HT1080 (cell line): ENCODE measurements at places on chromosomes 16 and 17. TPM values are rescaled to one million over a fixed set of nuclear protein-coding genes. Genes with fewer than 3 reads are reported as not detected.
A peak's percentile ranks its signal among the peaks of the same experiment; 100 is the strongest.

DNA sequence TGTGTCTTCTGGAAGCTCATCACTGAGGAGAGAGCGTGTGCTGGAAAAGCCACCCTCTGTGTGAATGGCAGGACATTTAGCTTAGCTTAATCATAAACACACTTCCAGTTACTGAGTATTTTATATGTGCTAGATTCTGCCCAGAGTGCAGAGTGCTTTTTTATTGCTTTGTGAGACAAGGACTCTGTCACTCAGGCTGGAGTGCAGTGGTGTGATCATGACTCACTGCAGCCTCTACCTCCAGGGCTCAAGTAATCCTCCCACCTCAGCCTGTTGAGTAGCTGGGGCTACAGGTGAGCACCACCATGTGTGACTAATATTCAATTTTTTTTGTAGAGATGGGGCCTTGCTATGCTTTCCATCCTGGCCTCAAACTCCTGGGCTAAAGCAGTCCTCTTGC, 61.4 kb upstream of the IRX3 start:
- DNase-seq: peak; percentile 6

- DNase-seq: no peak
Observed at GRCh38 chr16:61105544-61105943, 930.7 kb downstream of the CDH8 start.

- no peak for DNase-seq
Observed at GRCh38 chr17:77449908-77450741, 309.4 kb downstream of the SEC14L1 start.

DNA sequence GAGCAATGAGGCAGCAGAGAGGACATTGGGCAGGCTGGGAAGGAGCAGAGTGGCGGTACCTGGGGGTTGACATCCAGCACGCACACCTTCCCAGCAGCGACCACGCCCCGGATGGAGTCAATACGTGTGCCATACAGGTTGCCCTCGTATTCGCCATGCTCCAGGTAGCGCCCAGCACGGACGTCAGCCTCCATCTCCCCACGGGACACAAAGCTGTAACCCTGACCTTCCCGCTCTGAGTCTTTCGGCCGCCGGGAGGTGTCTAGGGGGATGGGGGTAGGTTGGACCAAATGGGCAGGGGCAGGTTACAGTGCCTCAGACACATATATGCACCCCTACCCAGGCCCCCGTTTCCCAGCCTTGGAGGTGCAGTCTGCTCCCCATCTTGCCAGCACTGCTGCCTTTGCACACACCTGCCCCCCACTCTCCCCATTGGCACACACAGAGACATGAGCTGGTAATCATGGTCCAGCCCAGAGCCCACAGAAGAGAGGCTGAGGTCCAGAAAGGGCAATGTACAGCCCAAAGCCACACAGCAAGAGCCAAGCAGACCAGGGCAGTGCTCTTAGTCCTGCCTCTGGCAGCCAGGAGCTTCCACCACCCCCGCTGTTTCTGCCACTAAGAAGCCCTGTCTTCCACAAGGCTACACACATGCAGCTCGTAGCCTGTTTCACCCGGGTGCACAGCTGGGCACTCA, 27.5 kb downstream of the MPP2 start:
- DNase-seq: no peak

DNA sequence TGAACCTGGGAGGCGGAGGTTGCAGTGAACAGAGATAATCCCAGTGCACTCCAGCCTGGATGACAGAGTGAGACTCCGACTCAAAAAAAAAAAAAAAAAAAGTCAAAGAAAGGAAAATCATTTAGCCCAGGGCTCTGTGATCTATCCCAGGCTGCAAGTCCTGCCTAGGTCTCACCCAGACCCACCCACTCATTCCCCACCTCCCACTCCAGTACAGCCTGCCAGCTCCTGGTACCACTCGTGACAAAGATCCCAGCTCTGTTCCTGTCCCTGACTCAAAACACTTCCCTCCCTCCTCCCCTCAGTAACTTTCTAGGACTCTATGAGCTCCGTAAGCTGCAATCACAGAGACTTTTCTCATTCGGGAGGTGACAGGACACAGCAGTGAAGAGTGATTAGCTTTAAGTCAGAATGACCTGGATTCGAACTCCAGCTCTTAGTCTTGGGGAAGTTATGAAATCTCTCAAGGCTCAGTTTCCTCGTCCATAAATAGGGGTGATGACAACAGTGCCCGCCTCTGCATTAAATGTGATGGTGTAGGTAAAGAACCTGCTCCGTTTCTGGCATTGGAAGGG, 28.0 kb upstream of the MRPS23 start:
- no peak for DNase-seq

DNA sequence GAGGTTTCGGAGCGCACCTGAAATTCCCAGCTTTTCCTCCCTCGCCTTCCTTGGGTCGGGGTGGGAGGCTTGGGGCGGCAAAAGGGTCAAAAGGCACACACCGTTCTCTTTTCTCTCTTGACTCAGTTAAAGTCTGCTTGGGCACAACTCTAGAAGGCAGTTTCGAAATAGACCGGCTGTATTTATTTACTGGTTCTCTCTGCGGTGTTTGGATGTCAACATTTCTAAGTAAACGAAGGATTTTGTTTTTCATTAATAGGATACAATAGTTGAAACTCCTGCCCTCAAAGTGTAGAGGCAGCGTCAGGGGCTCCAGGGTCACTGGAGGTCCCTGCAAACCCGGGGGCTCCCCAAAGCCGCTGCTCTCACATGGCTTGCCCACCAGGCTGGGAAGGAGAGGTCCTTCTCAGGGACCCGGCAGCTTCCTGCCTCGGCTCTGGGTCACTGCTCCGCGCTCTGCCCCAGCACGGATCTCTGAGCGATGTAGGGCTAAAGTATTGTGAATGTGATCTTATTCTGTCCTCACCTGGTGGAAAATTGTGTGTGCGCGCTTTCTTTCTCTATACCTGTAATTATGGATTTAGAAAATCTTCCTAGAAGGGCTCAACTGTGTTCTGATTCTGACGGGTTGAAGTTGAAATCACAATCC, 952 bp downstream of the BMERB1 start:
- no peak for DNase-seq

DNA sequence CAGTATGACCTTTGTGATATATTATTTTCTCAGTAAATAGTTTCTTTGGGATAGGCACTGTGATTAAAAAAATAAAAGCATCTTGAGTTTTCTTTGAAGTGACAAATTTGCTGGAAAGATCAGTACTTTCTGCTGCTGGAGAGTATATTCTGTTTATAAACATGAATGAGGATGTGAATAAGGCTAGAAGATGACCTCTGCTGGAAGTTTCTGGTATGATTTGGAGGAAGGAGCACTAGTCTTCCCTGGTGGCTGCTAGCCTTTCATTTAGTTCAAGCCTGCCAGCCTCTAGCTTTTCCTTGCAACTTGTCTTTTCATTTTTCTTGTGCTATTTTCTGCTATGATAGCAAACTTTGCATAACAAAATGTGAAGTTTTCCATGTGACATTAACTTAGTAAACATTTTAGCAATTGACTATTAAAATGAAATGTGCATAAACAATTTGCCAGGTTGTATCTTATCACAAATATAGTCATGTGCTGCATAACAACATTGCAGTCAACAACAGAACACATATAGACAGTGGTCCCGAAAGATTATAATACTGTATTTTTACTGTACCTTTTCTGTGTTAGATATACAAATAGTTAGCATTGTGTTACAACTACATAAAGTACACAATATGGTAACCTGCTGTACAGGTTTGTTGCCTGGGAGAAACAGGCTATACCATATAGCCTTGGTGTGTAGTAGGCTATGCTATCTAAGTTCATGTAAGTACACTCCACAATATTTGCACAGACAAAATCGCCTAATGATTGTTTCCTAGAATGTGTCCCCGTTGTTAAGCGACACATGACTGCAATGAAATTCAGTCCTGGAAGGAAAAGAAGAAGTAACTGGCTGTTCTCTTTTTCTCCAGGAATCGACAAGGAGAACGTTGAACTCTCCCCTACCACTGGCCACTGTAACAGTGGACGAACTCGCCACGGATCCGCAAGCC, 18.1 kb upstream of the RAB11FIP4 start:
- peak; percentile 61 for DNase-seq

GRCh38 chr17:38557836-38558727, 47.7 kb downstream of the SRCIN1 start:
- DNase-seq: peak; percentile 94

DNA sequence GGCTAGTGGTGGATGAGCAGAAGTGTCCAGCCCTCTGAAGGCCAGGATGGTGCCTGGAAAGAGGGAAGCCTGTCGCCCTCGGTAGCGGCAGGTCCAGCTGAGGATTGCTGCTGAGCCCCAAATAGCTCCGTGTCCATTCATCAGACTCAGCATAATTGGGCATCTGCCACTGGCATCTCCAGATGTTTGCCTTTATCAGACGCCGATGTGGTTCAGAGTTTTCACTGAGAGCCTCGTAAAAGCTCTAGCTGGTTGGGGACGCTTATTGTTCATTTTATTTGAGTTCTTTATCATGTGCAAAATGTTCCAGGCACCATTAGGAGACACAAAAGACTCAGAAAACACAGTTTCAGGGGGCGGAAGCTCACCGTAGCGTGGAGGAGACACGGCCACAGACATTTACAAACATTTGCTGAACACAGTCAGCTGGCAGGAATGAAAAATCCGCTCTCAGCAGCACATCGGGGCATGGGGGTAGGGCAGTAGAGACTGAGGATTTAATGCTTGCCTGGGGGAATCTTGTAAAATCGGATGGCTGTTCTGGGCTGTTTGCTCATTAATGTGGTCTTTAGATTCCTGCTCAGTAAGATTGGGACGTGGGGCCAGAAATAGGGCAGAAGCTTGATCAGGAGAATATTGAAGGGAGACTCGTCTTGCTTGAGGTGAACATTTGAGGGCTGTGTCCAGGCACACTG, 41.7 kb downstream of the SMPD3 start:
- DNase-seq: no peak

DNA sequence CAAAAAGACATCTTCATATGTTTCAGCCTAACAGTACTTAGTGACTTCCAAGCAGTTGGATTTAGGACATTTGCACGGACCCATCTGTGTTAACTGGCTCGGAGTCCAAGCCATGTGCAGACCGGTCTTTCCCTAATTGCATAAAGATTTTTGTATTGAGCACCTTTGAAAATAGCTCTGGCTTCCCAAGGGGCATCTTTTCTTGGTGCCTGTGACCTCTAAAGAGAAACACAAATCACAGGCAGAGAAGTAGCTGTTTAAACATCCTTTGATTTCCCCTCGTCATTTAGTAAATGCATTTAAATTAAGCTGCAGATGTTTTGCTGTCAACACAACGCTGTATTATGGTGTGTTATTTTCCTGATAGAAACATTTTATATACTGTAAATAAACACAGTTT, 288.2 kb upstream of the SALL1 start:
- DNase-seq: no peak

GRCh38 chr16:525520-526180, 1.9 kb upstream of the CAPN15 start:
- peak; percentile 94 for DNase-seq

DNA sequence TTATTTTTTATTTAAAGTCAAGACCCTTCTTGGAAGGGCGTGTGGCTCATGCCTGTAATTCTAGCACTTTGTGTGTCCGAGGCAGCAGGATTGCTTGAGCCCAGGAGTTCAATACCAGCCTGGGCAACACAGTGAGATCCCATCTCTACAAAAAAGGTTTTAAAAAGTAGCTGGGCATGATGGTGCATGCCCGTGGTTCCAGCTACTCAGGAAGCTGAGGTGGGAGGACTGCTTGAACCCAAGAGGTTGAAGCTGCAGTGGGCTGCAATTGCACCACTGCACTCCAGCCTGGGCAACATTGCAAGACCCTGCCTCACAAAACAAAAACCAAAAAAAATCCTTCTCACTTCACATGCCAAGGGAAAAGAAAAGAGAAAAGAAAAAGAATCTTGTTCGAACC, 29.6 kb downstream of the MINK1 start:
- DNase-seq: no peak

- DNase-seq: no peak
Observed at GRCh38 chr16:84049403-84050060, 6.9 kb upstream of the SLC38A8 start.

DNA sequence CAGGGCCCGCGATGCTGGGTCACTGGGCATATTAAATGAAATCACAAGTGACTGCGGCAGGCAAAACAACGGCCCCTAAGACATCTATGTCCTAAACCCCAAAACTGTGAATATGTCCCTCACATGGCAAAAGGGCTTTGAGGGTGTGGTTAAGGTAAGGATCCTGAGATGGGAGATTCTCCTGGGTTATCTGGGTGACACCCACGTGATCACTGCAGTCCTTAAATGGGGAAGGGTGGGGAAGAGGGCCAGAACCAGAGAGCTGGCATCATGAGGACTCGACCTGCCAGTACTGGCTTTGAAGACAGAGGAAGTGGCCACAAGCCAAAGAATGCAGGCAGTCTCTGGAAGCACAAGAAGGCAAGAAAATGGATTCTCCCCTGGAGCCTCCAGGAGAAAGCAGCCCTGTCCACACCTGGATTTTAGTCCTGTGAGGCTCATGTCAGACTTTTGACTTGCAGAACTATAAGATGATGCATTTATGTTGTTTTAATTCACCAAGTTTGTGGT, 12.5 kb downstream of the COTL1 start:
- no peak for DNase-seq

DNA sequence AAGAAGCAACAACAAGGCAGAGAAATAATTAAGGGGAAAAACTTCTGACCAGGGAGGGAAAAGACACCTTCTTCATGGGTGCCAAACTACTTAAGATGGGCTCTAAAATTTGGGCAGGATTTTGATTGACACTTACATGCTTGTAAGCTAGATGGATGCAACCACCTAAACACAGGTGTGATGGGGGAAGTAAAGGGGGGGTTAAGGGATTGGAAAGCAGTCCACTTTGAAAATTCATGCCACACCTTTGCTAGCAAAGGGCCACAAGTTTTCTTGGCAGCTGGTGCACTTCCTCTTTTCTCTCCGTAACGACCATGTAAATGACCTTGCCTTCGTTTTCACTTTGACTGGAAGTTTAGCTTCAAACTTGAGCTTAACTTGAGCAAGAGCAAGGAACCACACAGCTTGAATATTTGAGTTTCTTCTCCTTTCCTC, 14.3 kb upstream of the PRKAR1A start:
- no peak for DNase-seq

DNA sequence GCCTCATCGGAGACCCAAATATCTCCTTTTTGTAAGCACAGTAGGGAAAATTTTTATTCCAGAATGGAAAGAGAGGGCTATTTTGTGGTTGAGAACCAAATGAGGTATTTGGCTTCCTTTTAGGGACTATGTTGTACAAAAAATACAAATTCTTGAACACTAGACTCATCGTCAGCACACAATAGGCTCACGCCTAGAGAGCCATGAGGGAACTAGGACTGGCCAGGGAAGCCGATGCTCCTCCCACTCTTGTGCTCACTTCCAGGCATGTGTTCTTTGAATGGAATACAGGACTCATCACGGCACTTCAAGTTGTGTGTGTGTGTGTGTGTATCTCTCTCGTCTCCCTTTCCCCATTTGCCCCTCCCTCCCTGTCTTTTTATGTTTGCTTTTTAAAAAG, 17.8 kb upstream of the BLMH start:
- DNase-seq: peak; percentile 11

HBQ1 gene
- 2.0 and 3.6 TPM in 2 replicates for total RNA-seq

TMEM220 gene
- total RNA-seq: 0.24 TPM in 1 of 2 replicates, not detected in the other
